Cardiac fibroblast (primary cell): ENCODE measurements at places on chromosomes 7 and 10.

GRCh38 chr7:130814778-130815335 lies 80.8 kb upstream of the KLF14 start:
- DNase-seq, result peak; percentile 56

DNA sequence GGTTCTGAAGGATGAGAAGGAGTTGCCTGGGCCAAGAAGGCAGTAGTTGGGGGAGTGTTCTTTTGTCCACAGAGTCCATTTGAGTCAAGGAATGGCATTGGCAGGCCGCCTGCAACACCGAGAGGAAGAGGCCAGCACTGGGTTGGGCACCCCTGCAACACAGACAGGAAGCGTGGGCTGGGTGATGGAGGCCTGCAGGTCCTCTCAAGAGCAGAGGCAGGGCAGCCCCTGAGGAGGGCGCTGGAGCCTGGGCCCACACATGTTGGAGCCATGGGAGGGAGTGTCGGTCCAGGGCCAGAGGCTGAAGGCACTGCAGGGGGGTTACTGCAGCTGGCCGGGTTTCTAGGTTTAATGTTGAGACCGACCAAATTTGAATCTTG lies 137.3 kb downstream of the PTPN20 start:
- DNase-seq, result peak; percentile 50

DNA sequence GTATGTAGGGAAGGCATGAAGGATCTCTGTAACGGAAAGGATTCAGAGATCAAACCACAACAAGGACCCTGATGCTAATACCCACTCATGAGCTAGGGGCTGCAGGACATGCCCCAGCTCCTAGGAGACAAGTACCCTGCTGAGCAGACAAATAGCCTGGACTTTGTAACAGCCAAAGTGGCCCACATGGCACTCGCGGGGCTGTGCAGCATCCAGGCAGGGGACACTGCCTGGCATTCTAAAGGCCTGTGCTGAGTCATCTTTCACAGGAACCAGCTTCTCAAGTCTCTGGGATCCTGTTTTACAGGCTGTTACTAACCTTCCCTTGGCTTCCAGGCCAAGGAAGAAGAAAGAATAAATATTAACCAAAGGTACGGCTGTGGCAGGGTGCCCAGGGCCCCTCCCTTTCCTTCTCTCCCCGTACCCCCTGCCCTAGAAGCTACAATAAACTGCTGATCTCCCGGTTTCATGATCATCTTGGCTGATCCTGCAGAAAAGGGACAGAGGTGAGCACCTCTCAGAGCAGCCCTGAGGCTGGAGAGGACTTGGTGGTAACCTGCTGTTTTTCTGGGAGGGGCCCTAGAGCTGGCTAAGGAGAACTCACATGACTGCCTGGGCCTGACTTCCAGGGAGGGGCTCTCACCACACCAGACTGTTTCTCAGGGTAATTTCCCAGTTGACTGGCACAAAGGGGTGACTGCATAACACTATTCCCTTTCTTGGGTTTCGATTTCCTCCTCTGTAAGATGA lies 4.2 kb upstream of the RPEL1 start:
- DNase-seq, result peak; percentile 46

- DNase-seq, result peak; percentile 77
Measured at GRCh38 chr10:27319752-27320431, 79.3 kb upstream of the ACBD5 start.

DNA sequence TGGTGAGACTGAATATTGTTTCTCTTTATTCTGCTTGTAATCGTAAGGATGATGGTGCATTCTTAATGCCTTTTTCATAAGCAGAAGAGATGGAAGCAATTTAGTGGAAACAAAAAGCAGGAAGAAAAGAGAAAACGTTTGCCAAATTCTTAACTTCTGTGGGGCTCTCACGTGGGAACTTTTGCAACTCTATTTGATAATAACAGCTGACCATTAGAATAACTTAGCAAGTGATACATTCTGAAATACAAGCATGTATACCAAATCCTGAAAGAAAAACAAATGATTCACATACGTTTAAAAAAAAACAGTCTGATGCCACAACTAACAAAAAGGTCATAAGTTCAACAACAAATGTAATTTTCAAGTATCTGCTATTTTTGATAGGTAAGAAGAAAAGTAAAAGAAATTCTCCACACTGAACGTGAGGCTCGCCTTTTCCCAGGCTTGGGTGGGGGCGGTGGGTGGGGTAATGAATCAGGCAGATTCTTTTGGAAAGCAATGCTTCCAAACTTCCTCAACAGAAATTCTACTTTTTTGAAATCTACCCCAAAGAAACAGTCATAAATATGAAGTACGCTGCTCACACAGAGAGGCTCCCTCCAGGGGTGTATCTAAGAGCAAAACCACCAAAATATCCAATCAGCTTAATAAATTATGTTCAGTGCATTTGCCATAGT lies 446.2 kb upstream of the MGMT start:
- DNase-seq, result peak; percentile 19

DNA sequence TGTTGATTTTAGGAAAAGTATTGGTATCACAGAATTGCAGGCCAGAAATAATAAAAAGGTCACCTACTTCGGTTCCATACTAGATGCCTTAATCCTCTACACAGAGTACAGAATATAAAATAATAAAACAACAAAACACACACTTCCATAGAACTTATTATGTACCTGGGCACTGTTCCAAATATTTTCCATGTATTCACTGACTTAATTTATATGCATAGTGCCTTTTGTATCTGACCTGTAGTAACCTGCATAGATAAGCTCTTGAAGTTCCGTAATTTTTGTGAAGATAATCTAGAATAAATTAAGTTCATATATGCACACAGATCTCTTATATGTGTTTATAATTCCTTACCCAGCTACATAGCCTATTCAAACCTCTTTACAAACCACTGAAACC lies 78.3 kb downstream of the RAPGEF5 start:
- DNase-seq, result no peak

GRCh38 chr7:151716323-151716722 lies 160.6 kb downstream of the PRKAG2 start:
- no peak for DNase-seq

- DNase-seq, result no peak
Measured at GRCh38 chr7:109834851-109835250, 1256.1 kb upstream of the LRRN3 start.

GRCh38 chr10:24926557-24926956 lies 25.8 kb downstream of the PRTFDC1 start:
- no peak for DNase-seq

- DNase-seq, result no peak
Measured at GRCh38 chr10:88953662-88954061, 1.1 kb upstream of the ACTA2 start.

DNA sequence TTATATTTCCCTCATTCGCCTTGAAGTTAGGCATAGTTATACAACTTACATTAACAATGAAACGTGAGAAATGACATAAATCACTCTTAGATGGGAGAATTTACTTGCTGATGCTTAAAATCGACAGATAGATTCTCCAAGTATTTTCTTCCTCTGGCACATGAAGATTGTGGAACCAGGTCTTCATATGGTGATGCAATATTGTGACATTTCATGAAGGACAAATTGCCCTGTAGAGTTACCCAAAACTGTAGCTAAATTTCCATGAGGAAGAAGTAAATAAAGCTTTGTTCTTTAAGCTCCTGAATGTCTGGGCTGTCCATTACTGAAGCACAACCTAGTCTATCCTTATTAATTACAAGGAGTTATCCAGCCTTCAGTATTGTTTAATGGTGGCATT lies 353.1 kb downstream of the THSD7A start:
- DNase-seq, result no peak

DNA sequence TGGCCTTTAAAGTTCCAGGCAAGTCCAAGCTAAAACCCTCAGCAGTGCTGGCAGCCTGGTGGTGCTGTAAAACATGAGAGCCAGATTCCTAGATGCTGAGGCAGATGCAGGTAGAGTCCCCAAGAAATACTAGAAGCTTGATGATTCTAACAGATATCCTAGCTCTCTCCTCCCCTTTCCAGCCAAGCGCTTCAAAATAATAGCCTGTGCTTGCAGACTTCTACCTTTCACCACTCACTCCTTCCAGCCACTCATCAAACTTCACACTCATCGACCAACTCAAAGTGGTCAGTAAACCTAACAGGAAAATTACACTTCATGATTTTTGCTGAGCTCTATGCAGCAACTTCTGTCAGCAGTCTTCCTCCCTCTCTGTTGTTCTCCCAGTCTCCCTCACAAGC lies 50.2 kb downstream of the LMBR1 start:
- no peak for DNase-seq
